ENCODE measurements at places on chromosomes 7 and 10. TPM values are rescaled to one million over a fixed set of nuclear protein-coding genes. Genes with fewer than 3 reads are reported as not detected.

GRCh38 chr10:561721-562120 lies 127.7 kb downstream of the DIP2C start:
- DNase-seq: no peak

GRCh38 chr10:43078986-43079273 lies 2.1 kb downstream of the RET start:
- DNase-seq: no peak

DNA sequence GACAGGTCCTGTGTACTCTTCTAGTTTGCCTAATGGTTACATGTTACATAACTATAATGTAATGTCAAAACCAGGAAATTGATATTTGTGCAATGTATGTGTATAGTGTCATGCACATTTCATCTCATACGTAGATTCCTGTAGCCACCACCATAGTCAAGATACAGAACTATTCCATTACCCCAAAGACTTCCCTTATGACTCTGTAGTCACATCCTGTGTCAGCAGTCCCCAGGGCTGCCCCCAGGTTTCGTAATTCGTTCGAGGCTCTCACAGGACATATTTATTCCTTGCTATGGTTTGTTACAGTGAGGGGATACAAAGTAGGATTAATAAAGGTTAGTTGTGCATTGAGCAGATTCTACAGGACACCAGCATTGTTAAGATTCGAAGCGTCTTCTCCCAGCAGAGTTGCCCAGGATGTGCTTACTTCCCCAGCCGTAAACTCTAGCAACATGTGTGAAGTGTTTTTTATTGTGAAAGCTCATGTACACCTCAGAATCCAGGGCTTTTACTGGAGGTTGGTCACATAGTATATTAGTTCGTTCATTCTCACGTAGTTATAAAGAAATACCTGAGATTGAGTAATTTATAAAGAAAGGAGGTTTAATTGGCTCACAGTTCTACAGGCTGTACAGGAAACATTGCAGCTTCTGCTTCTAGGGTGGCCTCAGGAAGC lies 18.6 kb downstream of the RABGEF1 start:
- DNase-seq: no peak

The RALA gene
- 24.4 TPM for total RNA-seq

DNA sequence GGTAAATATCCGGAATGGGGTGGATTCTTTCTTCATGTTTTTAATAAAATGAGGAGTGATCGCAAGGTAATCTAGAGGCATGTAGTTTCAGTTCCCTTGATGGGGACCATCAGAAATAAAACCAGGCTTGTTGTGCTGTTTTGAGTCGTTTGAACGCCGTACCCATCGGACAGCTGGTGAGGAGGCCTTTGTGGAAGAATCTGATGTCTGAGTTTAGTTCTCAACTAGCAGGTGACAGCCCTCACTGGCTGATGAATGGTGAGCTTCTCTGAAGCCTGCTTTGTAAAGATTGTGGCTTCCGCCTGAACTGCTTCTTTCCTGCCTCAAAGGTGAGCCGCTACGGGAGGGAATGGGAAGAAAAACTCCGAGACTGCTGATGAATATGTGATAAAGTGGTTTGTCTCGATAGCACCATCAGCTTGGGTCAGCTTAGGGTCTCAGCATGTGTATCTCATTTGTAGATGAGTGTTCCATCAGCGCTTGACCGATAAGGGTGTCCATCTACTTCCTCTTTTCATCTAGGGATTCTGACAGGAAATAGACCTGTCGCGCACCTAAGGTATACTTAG lies 977 bp downstream of the TMEM248 start:
- DNase-seq: peak; percentile 11

DNA sequence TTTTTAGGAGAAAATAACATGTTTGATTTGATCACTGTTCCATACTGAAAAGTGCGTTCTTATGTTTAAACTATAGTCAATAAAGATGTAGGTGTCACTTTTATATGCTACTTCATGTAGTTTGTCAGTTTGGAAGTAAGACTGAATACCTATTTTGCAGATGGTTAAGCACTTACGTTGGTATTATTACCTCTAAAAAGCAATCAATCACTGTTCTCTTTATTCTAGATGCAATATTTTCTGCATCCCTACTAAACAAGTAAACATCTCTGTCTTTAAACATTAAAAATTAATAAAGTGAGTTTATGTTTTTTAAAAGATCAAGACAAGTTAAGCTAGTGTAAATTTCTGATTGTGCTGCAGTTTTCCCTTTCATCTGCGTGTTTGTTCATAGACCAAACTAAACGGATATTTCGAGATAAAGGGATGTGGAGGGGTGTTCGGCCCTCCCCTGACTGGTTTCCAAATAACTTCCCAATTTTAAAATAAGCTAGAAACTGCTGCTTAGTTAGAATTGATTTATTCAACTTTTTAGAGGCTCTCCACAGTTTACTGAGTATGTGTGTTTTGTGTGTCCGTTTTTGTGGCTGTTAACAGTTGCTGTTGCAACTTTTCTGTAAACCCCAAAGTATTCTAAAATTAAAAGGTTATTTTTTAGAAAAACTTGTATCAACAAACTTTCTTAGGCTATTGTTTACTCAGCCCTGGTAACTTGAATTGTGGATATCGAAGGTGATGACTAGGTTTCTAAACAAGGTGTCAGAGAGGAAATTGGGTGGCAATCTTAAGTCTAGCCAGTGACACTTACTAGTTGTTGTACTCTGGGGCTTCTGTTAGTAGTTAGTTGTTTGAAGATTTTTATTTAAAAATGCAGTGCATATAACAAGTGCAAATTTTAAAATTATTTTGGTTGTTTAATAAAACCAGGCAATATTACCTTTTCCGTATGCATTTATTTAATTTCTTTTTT lies 974 bp downstream of the KIF11 start:
- no peak for DNase-seq

DNA sequence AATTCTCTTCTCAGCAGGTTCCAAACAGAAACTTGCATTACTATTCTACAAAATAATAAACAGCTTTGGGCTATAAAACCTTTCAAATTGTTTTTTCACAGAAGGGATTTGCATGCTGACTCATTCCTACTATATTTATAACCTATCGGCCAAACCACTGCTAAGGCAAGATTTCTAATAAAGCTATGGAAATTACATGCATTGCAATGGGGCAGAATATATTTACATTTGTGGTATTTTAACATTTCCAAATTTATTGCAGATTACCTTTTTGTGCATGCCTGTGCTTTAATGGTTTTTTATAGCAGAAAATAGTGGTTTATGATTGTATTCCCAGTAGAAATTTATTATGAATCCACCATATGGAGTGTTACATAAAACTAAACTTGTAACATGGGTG lies 69.0 kb upstream of the NPVF start:
- DNase-seq: no peak

DNA sequence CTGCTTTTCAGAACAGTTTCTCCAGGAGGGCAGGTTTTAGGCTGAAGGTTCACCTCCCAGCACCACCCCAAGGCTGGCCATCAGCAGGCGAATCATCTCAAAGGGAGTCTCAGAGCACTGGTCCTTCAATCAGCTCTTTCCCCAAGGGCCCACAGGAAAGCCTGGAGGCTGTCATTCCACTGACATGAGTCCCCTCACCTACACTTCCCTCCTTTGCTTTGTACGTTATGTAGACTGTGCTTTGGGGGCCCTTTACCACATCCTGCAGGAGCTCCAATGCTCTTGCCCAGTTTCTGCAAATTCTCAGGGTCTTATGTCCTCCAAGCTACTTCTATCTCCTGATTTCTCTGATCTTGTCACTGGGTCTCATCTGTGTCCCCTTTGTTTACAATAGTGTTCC lies 15.4 kb downstream of the WDFY4 start:
- no peak for DNase-seq

DNA sequence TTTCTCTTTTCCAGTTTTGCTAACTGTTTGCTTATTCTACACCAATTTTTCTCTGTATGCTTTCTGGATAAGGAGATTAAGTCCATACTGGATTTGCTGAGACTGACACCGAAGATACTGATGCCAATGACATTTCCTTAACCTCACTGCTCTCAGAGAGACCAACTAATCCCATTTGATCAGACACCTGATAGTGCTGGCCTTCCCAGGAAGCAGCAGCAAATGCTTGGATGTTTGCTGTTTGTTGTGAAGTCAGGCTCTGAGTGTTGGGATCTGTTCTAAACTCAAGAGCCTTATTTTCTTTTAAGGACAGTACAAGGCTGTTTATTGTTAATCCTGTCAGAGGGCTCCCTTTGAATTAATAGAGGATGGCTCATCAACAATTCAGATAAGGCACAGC lies 143.3 kb downstream of the ANK3 start:
- DNase-seq: no peak

DNA sequence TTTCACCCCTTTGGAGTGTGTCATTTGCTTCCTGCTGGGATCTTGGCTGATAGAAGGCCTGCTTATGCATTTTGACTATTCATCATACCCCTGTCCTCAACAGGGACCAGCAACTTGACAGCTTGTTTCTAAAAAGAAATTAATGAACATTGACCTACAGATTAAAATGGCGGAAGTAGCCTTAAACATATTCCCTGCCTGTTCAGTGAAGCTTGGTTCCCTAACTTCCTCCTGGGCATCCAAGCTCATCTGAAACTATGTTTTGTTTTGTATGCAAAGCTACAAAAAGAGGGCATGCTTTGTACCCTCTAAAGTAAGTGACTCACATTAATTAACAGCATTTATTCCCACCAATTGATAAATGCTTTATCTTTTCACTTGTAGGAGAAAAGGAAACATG lies 26.8 kb upstream of the CDK14 start:
- DNase-seq: no peak

- no peak for DNase-seq
Measured at GRCh38 chr10:2887391-2888070, 179.8 kb upstream of the PFKP start.

GRCh38 chr10:44923611-44924010 lies 12.5 kb downstream of the TMEM72 start:
- no peak for DNase-seq

The MMP21 gene
- total RNA-seq: 0.44 TPM

The CPEB3 gene
- 3.0 TPM for total RNA-seq

The VWDE gene
- 0.13 TPM for total RNA-seq

GRCh38 chr7:148395352-148395811 lies 195.2 kb upstream of the C7orf33 start:
- DNase-seq: no peak

GRCh38 chr10:62861507-62861906 lies 45.3 kb upstream of the EGR2 start:
- no peak for DNase-seq

GRCh38 chr7:20216406-20217036 lies 663 bp downstream of the MACC1 start:
- no peak for DNase-seq

The MSMB gene
- total RNA-seq: not detected
